ENCODE measurements at places on chromosomes 12 and 14.
A peak's percentile ranks its signal among the peaks of the same experiment; 100 is the strongest.

- DNase-seq: no peak
These were observed 26.1 kb upstream of the STAC3 start for GRCh38 chr12:57276935-57277563.

DNA sequence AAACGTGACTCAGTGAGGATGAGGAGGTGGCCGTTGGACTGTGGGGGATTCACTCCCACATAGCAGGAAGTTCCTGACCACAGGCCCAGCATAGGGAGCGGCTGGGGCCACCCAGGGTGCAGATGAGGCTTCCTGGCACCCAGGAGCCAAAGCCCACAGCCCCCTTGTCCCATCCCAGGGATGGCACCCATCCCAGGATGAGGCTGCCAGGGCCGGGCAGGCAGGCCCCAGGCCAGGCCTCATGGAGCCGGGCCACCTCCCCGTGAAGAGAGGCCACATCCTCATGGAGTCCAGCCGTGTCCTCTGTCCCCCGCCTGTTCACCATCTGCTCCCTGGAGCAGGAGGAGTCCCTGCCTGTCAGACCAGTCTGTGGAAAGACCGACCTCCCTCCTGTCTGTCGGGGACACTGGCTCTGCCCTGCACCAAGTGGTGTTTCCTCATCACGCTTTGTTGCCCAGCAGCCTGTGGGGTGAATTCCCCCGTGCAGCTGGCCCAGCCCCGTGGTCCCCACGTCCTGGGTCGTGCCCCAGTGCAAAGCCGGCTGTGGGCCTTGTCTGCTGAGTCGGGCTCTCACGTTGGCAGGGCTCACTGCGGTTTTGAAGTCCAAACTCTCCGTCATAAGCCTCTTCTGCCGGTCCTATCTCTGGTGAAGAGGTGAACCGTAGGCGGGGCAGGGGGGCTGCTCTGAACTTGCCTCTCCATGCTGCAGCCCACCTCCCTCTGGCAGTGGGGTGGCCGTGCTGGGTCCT, 24.5 kb downstream of the MMP17 start:
- DNase-seq: no peak

- DNase-seq: no peak
These were observed 297.1 kb upstream of the TBX3 start for GRCh38 chr12:114981036-114981435.

GRCh38 chr14:77206877-77207389, 25.3 kb downstream of the TMEM63C start:
- DNase-seq: no peak

GRCh38 chr12:117114784-117115183, 15.6 kb upstream of the TESC start:
- DNase-seq: no peak

GRCh38 chr12:104280717-104281458, 22.7 kb upstream of the EID3 start:
- no peak for DNase-seq

- DNase-seq: no peak
These were observed 211.5 kb downstream of the PHLDA1 start for GRCh38 chr12:75820071-75820470.

DNA sequence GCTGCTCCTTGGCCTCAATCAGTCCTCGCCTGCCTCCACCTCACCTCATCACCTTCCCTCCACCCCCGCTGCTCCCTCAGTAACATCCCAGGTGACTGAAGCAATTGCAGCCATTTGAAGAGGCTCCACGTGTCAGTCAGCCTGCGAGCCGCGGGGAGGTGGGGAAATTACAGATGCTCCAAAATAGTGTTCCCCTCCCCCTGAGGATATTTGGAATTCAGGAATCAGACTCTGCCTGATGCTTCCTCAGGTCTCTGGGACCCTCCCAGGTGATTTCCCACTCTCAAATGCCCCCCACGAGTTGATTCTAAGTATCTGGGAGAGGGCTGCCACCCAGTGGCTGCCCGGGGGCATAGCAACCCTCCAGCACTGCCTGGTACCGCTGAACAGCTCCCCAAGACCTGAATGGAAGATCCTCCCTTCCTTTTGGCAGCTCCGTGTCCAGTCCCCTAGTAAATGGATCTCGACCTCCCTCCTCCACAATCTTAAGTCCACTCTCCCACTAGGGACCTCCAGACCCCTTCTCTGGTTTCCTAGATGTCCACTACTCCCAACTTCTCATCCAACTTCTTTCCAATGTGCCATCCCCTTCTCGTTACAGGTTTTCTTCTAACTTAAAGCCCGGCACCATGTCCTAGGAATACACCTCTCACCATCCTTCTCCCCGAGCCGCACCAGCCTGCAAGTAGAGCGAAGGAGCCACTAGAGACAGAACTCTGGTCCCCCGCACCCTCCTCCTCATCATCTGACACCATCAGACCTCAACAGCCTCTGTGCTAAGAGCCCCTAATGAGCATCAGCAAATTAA, 1.4 kb upstream of the ASIC1 start:
- no peak for DNase-seq

GRCh38 chr14:42047421-42048055, 440.9 kb downstream of the LRFN5 start:
- no peak for DNase-seq

DNA sequence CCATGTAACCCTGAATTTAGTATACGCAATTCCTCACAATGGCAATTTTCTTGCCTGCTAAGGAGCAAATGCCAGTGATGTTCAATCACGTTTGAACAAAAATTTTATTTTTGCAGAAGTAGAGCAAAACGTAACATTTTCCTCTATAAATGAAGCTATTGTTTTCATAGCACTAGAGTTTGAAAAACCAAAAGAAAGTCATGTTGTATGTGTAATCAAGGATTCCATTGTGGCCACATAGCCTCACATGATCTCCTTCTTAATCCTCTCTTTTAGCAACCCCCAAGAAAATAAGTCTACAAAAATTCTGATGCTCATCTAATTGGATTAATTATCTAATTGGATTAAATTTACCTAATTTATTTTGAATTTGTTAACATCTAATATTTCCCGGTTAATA, 1217.4 kb upstream of the FLRT2 start:
- no peak for DNase-seq

GRCh38 chr12:121976950-121977349, 44.7 kb upstream of the BCL7A start:
- no peak for DNase-seq

- DNase-seq: no peak
These were observed 55.4 kb downstream of the GRIP1 start for GRCh38 chr12:66623455-66623854.

GRCh38 chr12:92078167-92079053, 67.2 kb downstream of the BTG1 start:
- DNase-seq: peak; percentile 90

DNA sequence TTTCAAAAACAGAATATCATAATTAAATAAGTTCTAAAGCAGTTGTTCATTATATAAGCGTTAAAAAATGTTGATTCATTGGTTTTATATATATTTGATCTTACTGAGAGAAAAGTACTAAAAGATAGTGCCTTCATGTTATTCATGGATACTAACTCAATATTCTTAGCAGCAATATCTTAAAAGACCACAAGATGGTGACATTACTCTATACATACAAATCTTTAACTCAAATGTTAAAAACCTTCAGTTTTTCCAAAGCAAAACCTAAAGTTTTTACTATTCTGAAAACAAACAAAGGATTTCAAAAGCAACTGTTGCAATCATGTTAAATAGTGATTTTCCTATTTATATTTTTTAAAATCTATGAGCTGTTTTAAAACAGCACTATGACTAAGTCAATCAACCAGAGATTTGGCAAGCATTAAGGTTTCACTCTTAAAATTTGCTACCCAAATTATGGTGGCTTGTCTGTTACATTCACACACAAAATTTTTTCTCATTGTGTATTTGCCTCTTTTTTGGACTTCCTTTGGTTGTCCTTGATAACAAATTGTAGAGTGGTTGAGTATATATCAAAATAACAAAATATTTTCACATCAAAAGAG, 50.1 kb upstream of the RERGL start:
- no peak for DNase-seq

- DNase-seq: peak; percentile 35
These were observed 41.9 kb downstream of the ATP23 start for GRCh38 chr12:57983146-57983857.

DNA sequence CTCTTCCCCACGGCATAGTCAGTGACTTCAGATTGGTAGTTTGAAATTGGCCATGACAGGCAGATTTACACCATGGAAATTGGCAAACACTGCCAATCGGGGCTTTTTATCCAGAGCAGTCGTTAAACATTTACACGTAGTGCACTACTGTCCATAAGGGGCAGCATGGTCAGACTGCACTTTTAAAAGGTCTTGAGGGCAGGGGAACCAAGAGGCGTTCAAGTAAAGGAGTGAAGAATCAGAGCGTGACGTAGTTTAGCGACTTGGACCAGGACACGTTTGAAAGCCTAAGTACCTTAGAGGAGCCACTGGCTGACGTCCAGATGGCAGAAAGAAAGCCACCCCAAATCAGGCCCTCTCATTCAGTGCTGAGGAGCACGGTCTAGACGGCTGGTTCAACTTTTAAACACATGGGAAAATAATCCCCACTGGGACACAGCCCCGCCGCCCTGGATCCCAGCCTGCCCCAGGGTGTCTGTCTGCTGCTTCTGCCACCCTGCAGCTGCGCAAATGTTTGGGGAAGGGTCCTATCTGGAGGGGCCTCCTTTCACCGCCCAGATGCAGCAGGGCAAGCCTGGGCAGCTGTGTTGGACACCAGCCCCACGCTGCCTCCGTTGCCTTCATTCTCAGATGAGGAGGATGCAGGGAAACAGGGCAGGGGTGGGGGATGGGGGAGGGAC, 52.5 kb upstream of the PPP2R5C start:
- no peak for DNase-seq

DNA sequence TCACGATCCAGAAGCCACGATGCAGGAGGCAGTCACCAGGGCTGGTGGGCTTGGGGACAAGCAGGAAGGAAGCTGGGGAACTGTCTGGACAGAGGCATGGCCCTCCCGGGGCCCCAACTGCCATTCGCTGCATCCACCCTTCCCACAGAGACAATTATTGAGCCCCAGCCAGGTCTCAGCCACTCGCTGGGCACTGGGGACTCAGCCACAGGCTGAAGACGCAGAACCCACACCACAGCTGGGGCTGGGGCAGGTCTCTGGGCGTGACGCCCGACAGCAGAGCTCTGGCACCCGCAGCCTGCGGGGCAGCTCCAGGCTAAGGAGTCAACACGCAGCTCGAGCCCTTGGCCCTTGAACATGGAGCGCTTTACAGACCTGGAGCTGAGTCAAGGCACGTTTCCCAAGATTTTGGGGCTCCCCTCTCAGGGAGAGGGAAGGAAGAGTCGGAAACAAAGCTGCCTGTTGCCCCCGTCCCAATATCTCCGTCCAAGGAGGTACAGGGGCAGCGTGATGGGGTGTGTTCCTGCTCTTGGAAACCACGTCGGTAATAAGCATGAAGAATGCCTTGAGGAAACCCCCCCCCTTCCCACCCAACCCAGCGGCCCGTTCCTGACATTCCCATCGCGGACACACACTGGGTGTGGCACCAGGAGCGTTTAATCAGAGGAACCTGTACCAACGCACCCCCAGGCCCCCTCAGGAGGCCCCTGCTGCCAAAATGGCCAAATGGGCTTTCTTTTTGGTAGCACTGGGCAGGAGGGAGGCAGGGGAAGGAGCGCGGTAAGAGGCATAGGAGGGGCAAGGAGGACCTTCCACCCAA, 6.7 kb downstream of the RIMBP2 start:
- no peak for DNase-seq

DNA sequence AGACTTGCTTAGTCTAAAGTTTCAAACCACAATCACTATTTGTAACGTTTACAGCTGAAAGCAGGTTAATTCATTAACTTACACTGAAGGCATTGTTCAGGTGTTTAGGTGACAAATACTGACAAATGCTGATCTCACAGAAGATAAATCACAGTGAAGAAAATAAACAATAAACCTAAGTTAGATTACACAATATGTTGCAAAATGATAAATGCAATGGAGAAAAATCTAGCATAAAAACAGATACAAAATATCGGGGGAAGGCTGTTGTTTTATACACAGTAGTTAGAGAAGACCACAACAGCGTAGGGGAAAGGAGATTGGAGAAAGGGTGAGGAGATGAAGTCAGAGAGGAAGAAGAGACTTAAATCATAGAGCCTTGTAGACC, 3.0 kb downstream of the SCAF11 start:
- DNase-seq: no peak

- no peak for DNase-seq
These were observed 34.5 kb upstream of the ARID2 start for GRCh38 chr12:45695035-45695434.

DNA sequence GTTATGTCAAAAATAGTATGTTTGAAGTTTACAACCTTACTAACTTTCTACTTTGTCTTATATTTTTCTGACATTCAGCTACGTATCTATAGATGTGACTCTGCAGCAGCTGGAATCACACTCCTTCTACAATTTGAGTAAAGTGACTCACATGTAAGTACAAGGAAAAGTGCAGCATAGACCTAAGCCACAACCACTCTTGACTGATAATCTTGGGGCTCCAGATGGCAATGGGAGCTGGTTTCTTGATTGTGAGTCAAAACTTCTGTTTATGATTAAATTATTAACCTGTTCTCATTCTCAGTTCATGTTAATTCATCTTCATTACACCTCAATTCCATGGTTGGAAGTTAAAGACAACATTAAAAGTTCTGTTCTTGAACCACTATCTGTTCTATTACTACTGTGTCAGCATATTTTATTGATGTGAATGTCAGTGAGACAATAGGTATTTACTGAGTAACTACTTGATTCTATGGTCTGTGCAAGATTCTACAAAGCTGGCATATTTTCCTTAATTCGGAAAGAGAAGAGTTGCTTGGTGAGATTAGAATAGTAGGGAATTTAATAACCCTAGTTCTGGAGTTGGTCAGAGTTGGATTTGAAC, 112.9 kb downstream of the TSHR start:
- no peak for DNase-seq

- no peak for DNase-seq
These were observed 23.1 kb downstream of the BHLHE41 start for GRCh38 chr12:26101763-26102162.

GRCh38 chr14:55913324-55914025, 204.7 kb upstream of the PELI2 start:
- no peak for DNase-seq

- DNase-seq: no peak
These were observed 262.6 kb upstream of the TMTC1 start for GRCh38 chr12:30046376-30046775.

- DNase-seq: no peak
These were observed 32.0 kb downstream of the CCNK start for GRCh38 chr14:99513183-99513694.

- no peak for DNase-seq
These were observed 16.2 kb downstream of the NCKAP5L start for GRCh38 chr12:49811961-49812401.
